Pancreas (tissue), 10 donors: ENCODE measurements at places on chromosomes 13 and 19.
A peak's percentile ranks its signal among the peaks of the same experiment; 100 is the strongest.

GRCh38 chr13:47546391-47547225 lies 454.5 kb downstream of the SUCLA2 start:
- H3K4me1 ChIP-seq, result no peaks in the 10 kb centered on the region
- H3K36me3 ChIP-seq, result no peaks in the 10 kb centered on the region
- no peaks in the 10 kb centered on the region for H3K27me3 ChIP-seq

DNA sequence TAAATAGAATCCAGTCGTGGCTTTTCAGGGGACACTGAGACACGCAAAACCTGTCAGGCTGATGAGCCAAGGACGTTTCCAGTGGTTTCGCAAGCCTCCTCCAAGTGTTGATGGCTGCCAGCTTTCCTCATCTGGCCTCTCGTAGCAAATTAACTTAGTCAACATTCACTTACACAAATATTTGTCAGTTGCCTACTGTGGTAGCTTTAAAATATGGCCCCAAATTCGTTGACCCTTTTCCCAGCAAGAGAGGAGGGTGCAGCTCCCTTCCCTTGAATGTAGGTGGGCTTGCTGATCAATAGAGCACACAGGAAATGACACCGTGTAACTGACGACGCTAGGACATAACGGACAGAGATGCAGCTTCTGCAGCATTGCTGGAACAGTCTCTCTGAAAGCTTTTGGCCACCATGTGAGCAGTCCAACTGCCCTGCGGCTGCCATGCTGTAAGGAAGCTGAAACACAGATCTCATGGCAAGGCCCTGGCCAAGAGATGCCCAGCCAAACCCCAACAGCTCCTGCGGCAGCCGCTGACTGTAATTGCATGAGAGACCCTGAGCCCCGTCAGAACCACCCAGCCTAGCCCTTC lies 5.5 kb upstream of the RANBP3 start:
- no peak for DNase-seq
- H3K4me3 ChIP-seq, result no peak overlapping the region
- no peak overlapping the region for H3K27ac ChIP-seq
- no peaks in the 10 kb centered on the region for H3K27me3 ChIP-seq
- H3K36me3 ChIP-seq, result no peaks in the 10 kb centered on the region

DNA sequence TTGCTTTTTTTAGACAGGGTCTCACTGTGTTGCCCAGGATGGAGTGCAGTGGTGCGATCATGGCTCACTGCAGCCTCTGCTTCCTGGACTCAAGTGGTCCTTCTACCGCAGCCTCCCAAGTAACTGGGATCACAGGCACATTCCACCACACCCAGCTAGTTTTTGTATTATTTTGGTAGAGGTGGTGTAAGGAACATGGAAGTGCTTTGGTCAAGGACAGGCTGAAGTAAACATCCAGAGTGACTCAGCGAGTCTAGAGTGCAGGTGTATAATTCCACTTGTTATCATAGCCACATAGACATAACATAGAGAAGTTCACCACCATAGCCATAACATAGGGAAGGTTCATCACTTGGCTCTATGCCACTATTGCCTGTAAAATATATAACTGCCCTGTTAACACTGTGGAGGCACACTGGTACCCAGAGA lies 98.6 kb downstream of the RBM26 start:
- no peak overlapping the region for H3K4me3 ChIP-seq
- no peaks in the 10 kb centered on the region for H3K4me1 ChIP-seq
- no peak for DNase-seq

DNA sequence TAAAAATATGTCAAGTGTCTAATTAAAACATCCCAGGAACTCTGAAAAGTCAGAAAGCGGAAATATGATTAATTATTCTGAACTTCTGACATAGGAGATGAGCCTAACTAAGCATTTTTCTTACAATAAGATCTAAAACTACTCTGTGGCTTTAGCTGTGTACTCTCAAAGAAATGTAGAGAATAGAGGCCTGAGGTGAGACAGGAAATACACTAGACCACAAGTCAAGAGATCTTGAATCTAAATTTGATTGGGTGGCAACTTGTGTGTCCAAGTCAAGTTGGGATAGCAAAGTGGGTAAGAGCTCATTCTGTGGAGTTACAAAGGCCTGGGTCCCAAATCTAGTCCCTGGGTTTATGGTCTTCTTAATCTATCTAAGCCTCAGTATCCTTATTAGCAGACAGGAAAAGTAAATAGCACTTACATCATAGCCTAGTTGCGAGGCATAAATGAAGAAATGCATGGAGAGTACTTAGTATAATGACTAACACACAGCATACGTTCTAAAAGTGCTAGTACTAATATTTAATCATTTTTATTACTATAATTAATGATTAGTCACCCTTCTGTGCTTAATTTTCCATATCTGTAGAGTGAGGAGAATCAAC lies 9.4 kb upstream of the LRRC63 start:
- no peak for DNase-seq
- no peaks in the 10 kb centered on the region for H3K27me3 ChIP-seq
- H3K4me3 ChIP-seq, result no peak overlapping the region
- no peaks in the 10 kb centered on the region for H3K4me1 ChIP-seq
- no peak overlapping the region for H3K27ac ChIP-seq

DNA sequence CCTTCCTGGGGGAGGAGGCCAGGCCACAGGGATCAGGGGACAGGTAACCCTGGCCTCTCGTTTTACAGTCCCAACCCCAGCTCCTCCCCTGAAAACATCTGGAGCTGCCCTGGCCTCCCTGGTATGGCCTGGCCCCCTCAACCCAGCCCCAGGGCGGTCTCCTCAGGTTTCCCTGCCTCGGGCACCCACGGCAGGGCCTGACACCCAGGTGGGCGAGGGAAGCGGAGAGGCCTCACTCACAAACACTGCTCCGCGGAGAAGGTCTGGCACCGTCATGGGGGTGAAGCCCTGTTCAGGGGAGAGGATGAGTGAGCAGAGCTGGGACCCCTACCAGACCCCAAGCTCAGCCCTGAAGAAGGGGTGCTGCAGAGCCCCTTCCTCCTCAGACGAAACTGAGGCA lies 6.5 kb upstream of the CCER2 start:
- no peaks in the 10 kb centered on the region for H3K36me3 ChIP-seq
- no peaks in the 10 kb centered on the region for H3K4me1 ChIP-seq
- no peak overlapping the region for H3K4me3 ChIP-seq
- no peak overlapping the region for H3K27ac ChIP-seq
- no peak for DNase-seq

- H3K27ac ChIP-seq, result no peak overlapping the region
- no peaks in the 10 kb centered on the region for H3K27me3 ChIP-seq
- no peak for DNase-seq
- H3K36me3 ChIP-seq, result no peaks in the 10 kb centered on the region
- H3K4me1 ChIP-seq, result no peaks in the 10 kb centered on the region
Observed at GRCh38 chr13:42083138-42083770, 34.8 kb downstream of the DGKH start.

- H3K27me3 ChIP-seq, result no peaks in the 10 kb centered on the region
- DNase-seq, result no peak
- H3K4me1 ChIP-seq, result no peaks in the 10 kb centered on the region
- H3K4me3 ChIP-seq, result no peak overlapping the region
- H3K36me3 ChIP-seq, result no peaks in the 10 kb centered on the region
Observed at GRCh38 chr13:80379245-80379644, 38.3 kb upstream of the SPRY2 start.

DNA sequence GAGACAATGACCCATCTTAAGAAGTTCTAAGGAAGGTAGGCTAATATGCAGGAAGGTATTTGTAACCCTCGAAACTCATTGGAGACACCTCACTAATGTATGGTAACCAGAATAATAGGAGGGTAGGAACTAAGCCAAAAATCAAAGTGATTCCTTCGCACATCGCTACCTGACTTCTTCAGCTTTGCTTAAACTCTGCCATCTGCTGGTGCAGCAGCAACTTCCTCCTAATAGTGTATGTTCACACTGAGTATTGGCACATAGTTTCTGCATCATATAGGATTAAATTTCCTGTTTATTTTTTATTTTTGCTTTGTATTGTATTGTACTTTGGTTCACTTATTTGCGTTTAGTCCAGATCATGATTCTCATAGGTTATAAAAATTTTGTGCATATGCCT lies 676.2 kb downstream of the GPC5 start:
- H3K27me3 ChIP-seq, result no peaks in the 10 kb centered on the region
- no peak overlapping the region for H3K27ac ChIP-seq
- H3K36me3 ChIP-seq, result no peaks in the 10 kb centered on the region
- DNase-seq, result no peak
- no peaks in the 10 kb centered on the region for H3K4me1 ChIP-seq

GRCh38 chr19:6765738-6766356 lies 1.4 kb downstream of the SH2D3A start:
- H3K4me1 ChIP-seq, result peaks cover 9% of the 10 kb centered on the region
- peak overlapping the region; percentile 44 for H3K4me3 ChIP-seq
- peak overlapping the region; percentile 84 for H3K27ac ChIP-seq

- H3K27me3 ChIP-seq, result no peaks in the 10 kb centered on the region
- no peaks in the 10 kb centered on the region for H3K4me1 ChIP-seq
- H3K36me3 ChIP-seq, result no peaks in the 10 kb centered on the region
- no peak overlapping the region for H3K27ac ChIP-seq
- no peak for DNase-seq
Observed at GRCh38 chr13:61654481-61654880, 238.8 kb upstream of the PCDH20 start.

DNA sequence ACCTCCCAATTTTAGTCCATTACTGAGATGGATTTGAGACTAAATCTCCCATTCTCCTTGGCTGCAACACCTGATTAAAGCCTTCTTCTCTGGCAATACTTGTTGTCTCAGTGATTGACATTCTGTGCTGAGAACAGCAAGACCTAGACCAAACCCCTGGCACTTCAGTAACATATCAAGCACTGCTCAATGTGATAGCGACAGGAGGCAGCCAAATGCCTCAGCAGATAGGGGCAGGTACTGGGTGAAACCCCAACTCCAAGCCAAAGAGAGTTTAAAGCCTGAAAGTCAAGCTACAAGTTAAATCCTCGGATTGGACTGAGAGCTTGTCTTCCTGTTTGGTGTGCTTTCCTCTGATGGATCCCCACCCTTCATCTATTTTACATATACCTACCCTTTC lies 52.7 kb downstream of the STARD13 start:
- H3K36me3 ChIP-seq, result no peaks in the 10 kb centered on the region
- no peaks in the 10 kb centered on the region for H3K4me1 ChIP-seq
- DNase-seq, result no peak
- H3K27ac ChIP-seq, result no peak overlapping the region

DNA sequence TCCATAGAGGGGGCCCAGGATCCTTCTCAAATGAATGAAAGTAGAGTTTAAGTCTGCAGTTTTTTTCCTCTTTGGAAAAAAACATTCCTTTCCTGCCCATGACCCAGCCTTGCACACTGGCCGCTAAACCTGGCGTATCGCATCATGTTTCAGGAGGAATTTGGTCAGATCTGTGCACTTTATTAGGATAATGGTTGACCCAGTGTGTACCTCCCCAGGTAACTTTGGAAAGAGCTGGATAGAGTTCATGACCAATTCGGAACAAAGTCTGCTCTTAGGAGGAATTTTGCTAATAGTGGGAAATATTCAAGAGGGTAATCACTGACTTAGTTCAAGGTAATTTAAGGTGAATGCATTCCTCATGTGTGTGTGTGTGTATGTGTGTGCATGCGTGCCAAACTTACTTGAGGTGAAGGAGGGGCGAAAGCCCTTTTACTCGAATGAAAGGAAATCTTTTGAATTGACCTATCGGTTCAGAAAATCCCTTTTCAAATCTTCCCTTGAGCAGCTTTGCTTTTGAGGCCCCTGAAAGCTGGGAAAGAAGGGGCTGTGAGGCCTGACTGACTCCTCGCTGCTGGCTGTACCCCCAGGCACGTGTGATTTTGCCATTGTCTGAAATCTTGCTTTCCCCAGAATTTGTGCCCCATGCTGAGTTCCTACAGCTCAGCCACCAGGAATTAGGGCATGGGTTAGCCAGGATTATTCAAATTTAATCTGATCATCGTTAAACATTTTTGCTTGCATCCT lies 46.3 kb downstream of the SIPA1L3 start:
- H3K4me1 ChIP-seq, result no peaks in the 10 kb centered on the region
- no peaks in the 10 kb centered on the region for H3K36me3 ChIP-seq
- H3K27ac ChIP-seq, result no peak overlapping the region
- no peaks in the 10 kb centered on the region for H3K27me3 ChIP-seq

DNA sequence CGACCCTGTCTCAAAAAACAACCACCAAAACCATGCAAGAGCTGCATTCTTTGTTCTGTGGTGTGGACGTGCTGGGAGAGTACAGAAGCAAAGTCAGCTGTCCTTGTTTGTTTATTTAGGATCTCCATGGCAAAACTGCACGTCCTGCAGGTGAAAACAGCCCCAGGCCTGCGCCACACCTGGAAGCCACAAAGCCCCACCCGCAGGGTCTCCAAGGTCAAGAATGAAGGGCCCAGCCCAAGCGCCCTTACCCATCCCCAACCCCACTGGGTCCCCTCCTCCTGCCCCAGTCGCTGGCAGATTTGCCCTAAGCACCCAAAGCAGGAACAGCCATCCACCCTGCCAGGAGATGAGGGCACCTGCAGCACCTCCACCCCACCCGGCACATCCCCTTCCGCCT lies 10.5 kb downstream of the MBD3 start:
- peaks cover 16% of the 10 kb centered on the region for H3K36me3 ChIP-seq
- no peaks in the 10 kb centered on the region for H3K27me3 ChIP-seq
- DNase-seq, result no peak
- H3K4me1 ChIP-seq, result no peaks in the 10 kb centered on the region
- no peak overlapping the region for H3K27ac ChIP-seq

- H3K36me3 ChIP-seq, result no peaks in the 10 kb centered on the region
- H3K27ac ChIP-seq, result no peak overlapping the region
- no peaks in the 10 kb centered on the region for H3K27me3 ChIP-seq
- DNase-seq, result no peak
- no peaks in the 10 kb centered on the region for H3K4me1 ChIP-seq
Observed at GRCh38 chr19:47820410-47820809, 1.3 kb upstream of the CRX start.

- H3K4me1 ChIP-seq, result no peaks in the 10 kb centered on the region
- H3K27me3 ChIP-seq, result no peaks in the 10 kb centered on the region
- no peak overlapping the region for H3K27ac ChIP-seq
- H3K4me3 ChIP-seq, result no peak overlapping the region
- peak; percentile 73 for DNase-seq
Observed at GRCh38 chr13:112443191-112443994, 67.2 kb downstream of the SPACA7 start.

DNA sequence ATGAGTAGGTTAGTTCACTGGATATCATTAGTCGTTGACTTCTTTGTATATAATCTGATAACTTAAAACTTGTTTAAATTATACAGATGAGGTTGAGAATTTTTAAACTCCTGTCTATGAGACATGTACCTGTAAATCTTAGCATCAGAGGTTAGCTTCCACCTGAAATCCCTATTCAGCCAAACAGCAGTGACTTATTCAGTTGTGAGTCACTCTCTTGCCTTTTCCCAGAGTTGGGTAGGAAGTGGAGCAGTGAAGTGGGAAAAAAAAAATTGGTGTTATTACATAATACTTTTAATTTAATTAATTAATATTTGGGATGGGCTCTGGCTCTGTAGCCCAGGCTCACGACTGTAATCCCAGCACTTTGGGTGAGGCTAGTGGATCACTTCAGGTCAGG lies 32.9 kb downstream of the ZNF701 start:
- no peaks in the 10 kb centered on the region for H3K36me3 ChIP-seq
- no peaks in the 10 kb centered on the region for H3K4me1 ChIP-seq
- no peak overlapping the region for H3K27ac ChIP-seq
- no peak overlapping the region for H3K4me3 ChIP-seq

GRCh38 chr13:95368998-95369397 lies 67.7 kb upstream of the ABCC4 start:
- no peaks in the 10 kb centered on the region for H3K36me3 ChIP-seq
- no peak for DNase-seq
- no peak overlapping the region for H3K27ac ChIP-seq

GRCh38 chr13:28624707-28625432 lies 34.1 kb upstream of the POMP start:
- no peak for DNase-seq
- no peak overlapping the region for H3K27ac ChIP-seq
- no peaks in the 10 kb centered on the region for H3K4me1 ChIP-seq
- H3K4me3 ChIP-seq, result no peak overlapping the region
- no peaks in the 10 kb centered on the region for H3K36me3 ChIP-seq
